ENCODE measurements at places on chromosomes 12 and 14.
A peak's percentile ranks its signal among the peaks of the same experiment; 100 is the strongest.

DNA sequence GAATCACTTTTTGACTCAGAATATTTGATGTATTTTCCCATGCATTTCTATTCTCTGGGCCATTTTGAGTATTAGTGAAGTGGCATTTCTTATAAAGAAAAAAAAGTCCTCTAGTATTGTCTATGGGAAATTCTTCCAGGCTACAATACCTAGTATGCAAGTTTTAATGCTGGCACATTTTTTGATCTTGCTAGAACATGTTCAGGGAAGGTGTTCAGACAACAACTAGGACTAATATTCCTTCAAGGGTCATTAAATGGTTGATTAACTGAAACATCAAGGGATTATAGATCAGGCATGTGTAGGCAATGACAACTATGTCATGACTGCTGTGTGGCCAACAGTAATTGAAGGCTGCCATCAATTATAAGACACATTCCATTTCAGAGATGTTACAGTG, 7.7 kb downstream of the CCDC184 start:
- no peak for DNase-seq

DNA sequence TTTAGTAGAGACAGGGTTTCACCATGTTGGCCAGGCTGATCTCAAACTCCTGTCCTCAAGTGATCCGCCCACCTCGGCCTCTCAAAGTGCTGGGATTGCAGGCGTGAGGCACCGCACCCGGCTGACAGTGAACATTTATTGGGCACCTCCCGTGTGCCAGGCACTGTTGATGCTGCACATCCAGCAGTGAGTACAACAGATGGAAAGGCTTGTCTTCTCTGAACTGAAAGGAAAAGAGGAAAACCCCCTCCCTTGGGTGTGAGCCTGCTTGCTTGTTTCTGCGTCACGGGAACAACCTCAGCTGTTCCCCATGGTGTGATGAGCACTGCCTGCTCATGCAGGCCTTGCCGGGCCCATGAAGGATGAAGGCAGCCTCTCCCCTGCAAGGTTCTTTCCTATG, 39.5 kb downstream of the DGLUCY start:
- no peak for DNase-seq

- DNase-seq, result no peak
Measured at GRCh38 chr14:36931791-36932190, 240.6 kb downstream of the SLC25A21 start.

DNA sequence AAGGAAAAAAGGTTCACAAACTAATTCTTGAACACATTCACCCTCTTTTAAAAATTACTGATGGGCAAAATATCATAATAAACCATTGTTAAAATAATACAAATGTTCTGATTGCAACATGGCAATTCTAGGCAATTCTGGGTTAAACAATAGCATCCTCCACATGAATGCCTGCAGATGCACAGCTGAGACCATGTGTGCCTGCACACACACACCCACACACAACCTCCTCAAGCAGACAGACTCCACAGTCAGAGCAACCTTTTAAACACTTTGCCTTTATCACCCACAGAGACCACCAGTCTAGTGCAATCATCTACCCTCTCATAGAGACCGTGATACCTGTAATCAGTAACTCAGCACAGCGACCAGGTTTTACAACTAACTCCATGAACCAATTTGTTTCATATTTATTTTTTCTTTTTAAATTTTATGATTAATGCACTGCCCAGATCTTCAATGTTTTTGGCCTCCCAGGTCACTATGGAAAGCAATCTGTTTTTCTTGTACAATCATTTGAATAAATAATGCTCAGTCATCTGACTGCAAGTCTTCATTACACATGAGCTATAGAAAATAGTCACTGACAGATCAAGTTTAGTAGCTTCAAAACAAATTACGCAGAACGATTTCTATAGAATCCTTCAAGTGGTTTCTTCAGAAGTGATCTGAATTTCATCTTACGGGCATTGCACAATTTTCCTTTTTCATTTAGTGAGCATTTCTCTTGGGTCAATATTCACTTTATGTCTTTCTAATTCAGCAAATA, 105.8 kb downstream of the PRKD1 start:
- DNase-seq, result no peak

- DNase-seq, result peak; percentile 7
Measured at GRCh38 chr12:117155278-117156060, 34.8 kb downstream of the FBXO21 start.

DNA sequence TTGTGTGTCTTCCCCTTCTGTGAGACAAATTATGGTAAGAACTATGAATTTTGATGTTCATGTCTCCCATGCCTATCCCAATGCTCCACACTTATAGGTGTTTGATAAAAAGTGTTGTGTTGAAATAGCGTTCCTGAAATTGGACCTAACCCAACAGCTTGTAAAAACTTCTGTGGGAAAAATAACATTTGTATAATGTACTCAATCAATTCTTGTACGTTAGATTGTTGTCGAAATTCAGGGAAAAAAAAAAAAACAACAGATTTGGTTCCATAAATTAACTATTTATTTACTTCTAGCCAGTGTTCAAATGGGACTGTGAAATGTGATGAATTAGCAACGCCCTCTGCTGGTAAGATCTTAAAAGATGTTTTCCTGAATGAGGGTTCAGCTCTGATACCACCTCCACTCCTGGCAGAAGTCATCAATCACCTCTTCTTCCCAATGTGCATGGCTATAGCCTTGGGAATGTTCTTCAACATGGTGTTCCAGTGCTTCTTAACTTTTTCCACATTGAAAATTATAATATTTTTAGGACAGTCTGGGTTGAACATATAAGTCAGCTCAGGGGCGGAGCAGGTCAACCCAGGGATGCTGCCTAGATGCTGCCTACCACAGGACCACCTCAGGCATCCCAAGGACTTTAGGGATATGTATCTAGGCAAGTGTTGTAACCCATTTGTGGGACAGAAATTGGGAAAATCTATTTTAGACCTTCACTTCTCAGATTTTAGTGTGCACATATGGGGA, 170.6 kb downstream of the OTOGL start:
- peak; percentile 45 for DNase-seq

- no peak for DNase-seq
Measured at GRCh38 chr12:95648990-95649791, 97.9 kb upstream of the USP44 start.

DNA sequence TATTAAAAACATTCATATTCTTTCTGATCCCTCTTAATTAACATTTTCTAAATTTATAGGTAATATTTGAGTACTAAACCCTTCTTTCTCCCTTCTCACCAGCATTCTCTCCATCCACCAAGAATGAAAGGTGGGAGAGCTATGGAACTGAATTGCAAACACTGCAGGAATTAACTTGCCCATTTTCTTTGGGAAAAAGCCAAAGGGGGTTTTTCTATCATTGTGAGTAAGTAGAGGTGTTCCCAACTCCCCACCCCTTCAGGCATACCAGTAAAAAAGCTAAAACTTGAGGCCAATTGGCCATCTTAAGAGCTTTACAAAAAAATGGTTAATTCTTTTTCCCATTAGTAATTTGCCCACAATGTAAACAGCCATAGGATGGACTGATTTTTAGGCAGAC, 23.7 kb downstream of the PCNX1 start:
- no peak for DNase-seq

- DNase-seq, result no peak
Measured at GRCh38 chr14:67525389-67525788, 7.7 kb upstream of the PLEKHH1 start.

DNA sequence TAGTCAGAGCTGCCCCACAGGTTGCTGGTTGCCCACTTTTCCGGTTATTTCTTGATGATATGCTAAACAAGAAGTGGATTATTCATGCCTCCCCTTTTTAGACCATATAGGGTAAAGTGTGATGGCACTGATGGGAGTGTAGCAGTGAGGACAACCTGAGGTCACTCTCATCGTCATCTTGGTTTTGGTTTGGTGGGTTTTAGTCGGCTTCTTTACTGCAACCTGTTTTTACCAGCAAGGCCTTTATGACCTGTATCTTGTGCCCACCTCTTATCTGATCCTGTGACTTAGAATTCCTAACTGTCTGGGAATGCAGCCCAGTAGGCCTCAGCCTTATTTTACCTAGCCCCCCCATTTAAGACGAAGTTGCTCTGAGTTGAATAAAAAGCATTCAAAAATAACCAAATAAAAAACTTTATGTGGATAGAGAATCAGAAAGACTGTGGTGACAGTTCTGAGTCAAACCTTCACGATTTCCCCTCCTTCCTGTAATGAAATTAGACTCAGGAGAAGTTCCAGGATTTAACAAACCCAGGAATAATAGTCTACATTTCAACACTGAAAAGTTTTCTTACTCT, 144.2 kb downstream of the PAWR start:
- DNase-seq, result no peak

DNA sequence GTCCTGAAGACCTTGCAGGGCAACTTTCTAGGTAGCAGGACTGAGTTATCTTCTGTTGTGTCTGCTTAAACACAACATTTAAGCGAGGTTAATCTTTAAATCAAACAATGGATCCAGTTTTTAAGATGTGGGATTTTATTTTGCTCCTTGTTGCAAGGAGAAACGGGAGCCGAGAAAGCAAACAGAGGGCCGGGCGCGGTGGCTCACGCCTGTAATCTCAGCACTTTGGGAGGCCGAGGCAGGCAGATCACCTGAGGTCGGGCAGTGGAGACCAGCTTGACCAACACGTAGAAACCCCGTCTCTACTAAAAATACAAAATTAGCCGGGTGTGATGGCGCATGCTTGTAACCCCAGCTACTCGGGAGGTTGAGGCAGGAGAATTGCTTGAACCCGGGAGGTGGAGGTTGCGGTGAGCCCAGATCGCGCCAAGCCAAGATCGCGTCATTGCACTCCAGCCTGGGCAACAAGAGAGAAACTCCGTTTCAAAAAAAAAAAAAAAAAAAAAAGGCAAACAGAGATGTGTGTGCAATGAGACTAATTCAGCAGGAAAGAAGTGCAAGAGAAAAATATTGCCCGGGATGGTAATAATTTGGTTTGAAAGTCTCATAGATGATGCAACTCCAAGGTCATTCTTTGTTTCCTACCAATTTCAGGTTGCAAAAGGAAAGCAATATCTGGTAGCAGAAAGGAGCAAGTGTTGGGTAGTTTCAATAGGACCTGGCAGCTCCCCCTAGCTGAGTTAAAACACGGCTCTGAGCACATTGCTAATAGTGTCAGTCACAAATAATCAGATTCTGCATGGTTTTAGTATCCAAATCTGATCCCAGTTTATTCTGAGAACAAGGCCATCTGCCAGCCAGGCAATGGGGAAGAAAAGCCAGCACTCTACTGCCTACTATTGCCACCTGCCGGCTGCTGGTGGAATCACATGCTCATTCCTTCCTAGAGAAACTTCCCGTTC, 141.4 kb downstream of the PPM1H start:
- DNase-seq, result peak; percentile 85

DNA sequence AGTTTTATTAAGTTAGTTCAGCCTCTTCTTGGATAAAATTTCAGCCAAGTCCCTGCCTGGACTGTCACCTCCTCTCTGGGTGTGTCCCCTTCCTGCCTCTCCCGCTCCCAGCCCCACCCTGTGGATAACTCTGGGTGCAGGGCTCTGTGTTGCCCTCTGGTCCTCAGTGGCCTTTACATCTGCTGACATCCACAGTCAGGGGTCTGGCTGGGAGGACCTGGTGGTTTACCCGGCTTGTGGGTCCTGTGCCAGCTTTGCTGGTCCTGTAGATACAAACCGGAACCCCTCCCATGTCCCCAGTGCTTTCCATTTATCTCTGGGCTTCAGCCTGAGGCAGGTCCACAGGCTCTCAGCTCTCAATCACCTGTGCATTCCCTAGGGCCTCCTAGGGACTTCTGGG, 28.9 kb upstream of the PLEKHG3 start:
- DNase-seq, result no peak

DNA sequence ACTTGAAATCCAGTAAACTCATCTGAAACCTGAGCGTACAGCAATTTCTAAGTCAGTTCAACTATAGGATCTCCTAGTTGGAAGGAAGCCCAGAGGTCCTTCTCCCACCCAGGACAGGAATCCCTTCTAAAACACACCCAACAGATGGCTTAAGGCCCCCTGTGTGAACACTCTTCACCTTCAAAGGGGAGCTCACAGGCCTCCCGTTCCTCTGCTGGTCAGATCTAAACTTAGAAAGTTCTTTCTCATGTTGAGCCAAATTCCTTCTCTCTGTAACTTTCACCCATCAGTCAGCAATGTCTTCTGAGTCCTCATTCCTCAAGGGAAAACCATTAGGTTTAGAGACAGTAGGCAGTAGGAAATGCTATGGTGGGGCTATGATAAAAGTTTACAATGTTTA, 355.2 kb downstream of the PCNX1 start:
- DNase-seq, result no peak

- DNase-seq, result no peak
Measured at GRCh38 chr12:5442251-5443006, 10.5 kb downstream of the NTF3 start.

GRCh38 chr12:95956557-95957145, 13.5 kb downstream of the AMDHD1 start:
- DNase-seq, result no peak

DNA sequence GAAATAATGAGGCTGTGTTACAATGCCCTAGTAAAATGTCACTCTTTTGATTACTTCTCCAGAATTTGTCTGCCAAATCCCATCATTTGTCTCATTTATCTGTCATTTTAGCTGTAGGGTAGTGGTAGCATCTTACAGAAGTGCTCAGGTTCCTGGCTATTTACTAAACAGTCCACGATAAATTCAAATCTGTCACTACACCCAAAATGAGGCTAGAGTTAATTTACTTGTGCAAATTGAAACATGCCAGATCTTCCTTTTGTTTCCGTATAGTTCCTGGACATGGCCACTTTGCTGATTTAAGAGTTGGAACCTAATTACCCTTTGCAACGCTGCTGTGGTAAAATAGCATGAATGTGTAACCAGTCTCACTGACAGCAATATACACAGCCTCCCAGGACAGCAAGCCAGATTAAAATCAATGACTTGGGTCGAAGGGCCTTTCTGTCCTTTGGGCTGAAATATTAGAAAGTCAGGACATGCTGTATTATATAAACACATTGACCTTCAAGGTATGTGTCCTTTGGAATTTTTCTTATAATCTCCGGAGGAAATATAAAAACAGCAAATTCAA, 485.4 kb downstream of the MDGA2 start:
- no peak for DNase-seq

- no peak for DNase-seq
Measured at GRCh38 chr12:13890943-13891342, 90.5 kb downstream of the GRIN2B start.

GRCh38 chr14:31936115-31936514, 141.0 kb upstream of the ARHGAP5 start:
- no peak for DNase-seq

DNA sequence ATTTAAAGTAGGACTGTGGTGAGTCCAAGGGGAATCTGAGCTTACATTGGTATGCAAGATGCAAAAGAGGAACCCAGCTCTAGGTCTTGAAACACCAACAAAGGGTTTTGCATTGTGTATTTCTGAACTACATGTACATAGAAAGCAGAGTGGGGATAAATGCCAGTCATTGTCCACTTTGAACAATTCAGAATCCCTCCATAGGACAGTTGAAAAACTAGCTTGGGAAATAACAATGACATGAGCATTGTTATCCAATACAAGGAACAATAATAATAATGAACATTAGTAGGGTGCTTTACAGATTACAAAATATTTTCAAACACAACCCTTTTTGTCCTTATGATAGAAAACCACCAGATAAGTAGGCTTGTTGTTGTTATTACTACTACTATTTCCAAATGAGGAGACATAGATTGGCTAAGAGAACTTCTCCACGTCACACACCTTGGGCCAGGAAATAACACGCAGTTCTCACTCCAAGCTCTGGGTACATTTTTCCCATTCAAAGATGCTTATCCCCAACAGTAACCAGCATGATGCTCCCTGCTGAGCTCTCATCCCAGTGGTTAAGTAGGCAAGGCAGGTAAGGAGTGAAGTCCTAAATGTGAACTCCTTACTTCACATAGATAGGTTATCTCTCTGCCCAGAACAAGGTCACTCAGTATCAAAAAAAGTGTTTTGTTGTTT, 51.7 kb upstream of the RASSF8 start:
- DNase-seq, result no peak
